ENCODE measurements at places on chromosomes 2 and 18. TPM values are rescaled to one million over a fixed set of nuclear protein-coding genes. Genes with fewer than 3 reads are reported as not detected.

- DNase-seq: no peak
- H3K36me3 ChIP-seq: no peaks in the 10 kb centered on the region
- no peaks in the 10 kb centered on the region for H3K4me1 ChIP-seq
- H3K4me3 ChIP-seq: no peak overlapping the region
- H3K27ac ChIP-seq: no peak overlapping the region
Measured at GRCh38 chr18:31303771-31304170, 14.2 kb upstream of the DSG1 start.

CYP26B1 gene
- total RNA-seq: not detected

- no peaks in the 10 kb centered on the region for H3K36me3 ChIP-seq
- no peaks in the 10 kb centered on the region for H3K4me1 ChIP-seq
Measured at GRCh38 chr2:100535855-100536254, 26.9 kb upstream of the PDCL3 start.

GRCh38 chr2:98518101-98518500, 73.4 kb downstream of the INPP4A start:
- DNase-seq: peak; percentile 80
- no peak overlapping the region for H3K27ac ChIP-seq
- no peak overlapping the region for H3K4me3 ChIP-seq
- H3K27me3 ChIP-seq: no peaks in the 10 kb centered on the region
- peaks cover 25% of the 10 kb centered on the region for H3K36me3 ChIP-seq
- H3K4me1 ChIP-seq: peaks cover 45% of the 10 kb centered on the region

- no peaks in the 10 kb centered on the region for H3K36me3 ChIP-seq
- H3K4me3 ChIP-seq: no peak overlapping the region
- no peaks in the 10 kb centered on the region for H3K4me1 ChIP-seq
- DNase-seq: no peak
Measured at GRCh38 chr18:3870914-3871313, 420.9 kb downstream of the TGIF1 start.

All from natural killer cell (primary cell).